Uterus (tissue), 4 donors: ENCODE measurements at places on chromosomes 1 and 21. TPM values are rescaled to one million over a fixed set of nuclear protein-coding genes. Genes with fewer than 3 reads are reported as not detected.

CTTNBP2NL gene
- 21.5 TPM for total RNA-seq

BEST4 gene
- total RNA-seq: 1.0 TPM

FTCD gene
- total RNA-seq: 7.0 TPM

CHTOP gene
- 43.8 TPM for total RNA-seq

GRCh38 chr1:89941110-89941766 is 53.7 kb upstream of the ZNF326 start:
- H3K36me3 ChIP-seq: no peaks in the 10 kb centered on the region
- no peak for DNase-seq
- no peaks in the 10 kb centered on the region for H3K4me1 ChIP-seq
- H3K27me3 ChIP-seq: no peaks in the 10 kb centered on the region
- no peak overlapping the region for H3K4me3 ChIP-seq

- no peaks in the 10 kb centered on the region for H3K4me1 ChIP-seq
- DNase-seq: no peak
- no peak overlapping the region for H3K27ac ChIP-seq
- H3K27me3 ChIP-seq: no peaks in the 10 kb centered on the region
- no peaks in the 10 kb centered on the region for H3K36me3 ChIP-seq
- no peak overlapping the region for H3K4me3 ChIP-seq
Observed at GRCh38 chr1:117077267-117077666, 17.1 kb downstream of the TTF2 start.

COL24A1 gene
- 0.37 TPM for total RNA-seq

- no peaks in the 10 kb centered on the region for H3K4me1 ChIP-seq
- DNase-seq: no peak
- H3K36me3 ChIP-seq: no peaks in the 10 kb centered on the region
- no peak overlapping the region for H3K4me3 ChIP-seq
- no peak overlapping the region for H3K27ac ChIP-seq
- no peaks in the 10 kb centered on the region for H3K27me3 ChIP-seq
Observed at GRCh38 chr1:227613526-227613925, 50.2 kb downstream of the ZNF678 start.

- no peak overlapping the region for H3K27ac ChIP-seq
- DNase-seq: peak; percentile 19
- H3K4me3 ChIP-seq: no peak overlapping the region
- no peaks in the 10 kb centered on the region for H3K27me3 ChIP-seq
- H3K4me1 ChIP-seq: no peaks in the 10 kb centered on the region
Observed at GRCh38 chr1:233641029-233641428, 27.1 kb downstream of the KCNK1 start.
